Fibroblast of skin of back (primary cell): ENCODE measurements at places on chromosomes 2 and 18.
A peak's percentile ranks its signal among the peaks of the same experiment; 100 is the strongest.

DNA sequence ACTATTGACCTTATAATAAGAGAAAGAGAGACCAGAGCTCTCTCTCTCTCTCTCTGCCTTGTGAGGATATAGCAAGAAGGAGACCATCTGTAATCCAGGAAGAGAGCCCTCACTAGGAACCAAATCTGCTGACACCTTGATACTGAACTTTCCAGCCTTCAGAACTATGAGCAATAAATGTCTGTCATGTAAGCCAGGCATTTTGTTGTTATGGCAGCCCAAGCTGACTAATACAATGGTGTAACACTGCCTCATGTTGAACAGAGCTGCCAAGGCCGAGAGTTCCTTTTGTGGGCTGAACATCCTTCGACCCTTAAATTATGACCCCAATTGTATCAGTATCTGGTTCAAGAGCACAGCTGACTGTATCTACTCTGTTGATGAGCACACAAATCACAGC lies 108.0 kb downstream of the LRRC30 start:
- DNase-seq: no peak

GRCh38 chr18:22026362-22026761 lies 143.0 kb upstream of the GATA6 start:
- no peak for DNase-seq

- peak; percentile 25 for DNase-seq
Measured at GRCh38 chr2:174158003-174158402, 90.3 kb downstream of the OLA1 start.

DNA sequence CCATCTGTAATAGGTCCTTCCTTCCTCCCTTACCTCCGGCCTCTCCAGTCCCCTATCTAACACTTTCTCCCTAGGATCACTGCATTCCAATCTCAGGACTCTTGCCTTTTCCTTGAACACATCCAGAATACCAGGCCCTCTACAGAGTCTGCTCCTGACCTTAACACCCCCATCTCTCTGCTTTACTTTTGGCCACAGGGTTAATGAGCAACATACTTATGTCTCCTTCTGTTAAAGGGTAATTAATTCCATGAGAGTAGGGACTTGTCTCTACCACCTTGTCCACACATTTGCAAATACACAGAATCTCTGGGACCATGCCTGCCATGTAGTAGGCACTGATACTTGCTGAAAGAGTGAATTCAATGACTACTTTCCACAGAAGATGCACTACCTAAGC lies 94.9 kb downstream of the COBLL1 start:
- DNase-seq: no peak

DNA sequence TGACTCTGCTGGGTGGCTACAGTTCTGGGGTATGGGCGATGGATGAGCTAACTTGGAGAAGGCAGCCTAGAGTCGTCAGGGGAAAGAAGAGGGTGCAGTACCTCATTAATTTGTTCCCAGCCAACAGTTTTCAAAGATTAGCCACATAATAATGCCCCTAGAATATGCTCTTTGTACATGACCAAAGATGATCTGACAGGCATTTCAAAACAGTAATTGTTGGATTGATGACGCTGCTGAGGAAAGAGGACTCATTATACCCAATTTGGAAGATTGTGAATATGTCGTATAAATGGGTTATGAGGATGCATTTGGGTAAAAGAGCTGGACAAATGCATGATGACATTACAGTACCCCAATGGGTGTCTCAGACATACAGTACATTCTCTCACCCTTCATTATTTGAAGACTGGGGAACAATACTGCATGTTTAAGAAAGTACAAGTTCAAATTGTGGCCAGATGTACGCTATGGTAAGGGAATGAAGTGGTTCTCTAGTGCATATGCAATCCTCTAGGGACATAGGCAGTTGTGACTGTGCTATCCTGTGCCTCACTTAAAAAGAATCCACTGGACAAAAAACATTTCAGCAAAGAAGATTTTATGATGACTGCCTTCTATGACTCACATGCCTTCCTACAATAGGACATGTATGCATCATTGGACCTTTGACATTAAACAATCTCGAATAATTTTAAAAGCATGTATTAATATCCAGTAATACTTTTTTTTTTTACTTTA lies 233.2 kb downstream of the CNTNAP5 start:
- peak; percentile 89 for DNase-seq
